ENCODE measurements at places on chromosomes 5 and 9.

DNA sequence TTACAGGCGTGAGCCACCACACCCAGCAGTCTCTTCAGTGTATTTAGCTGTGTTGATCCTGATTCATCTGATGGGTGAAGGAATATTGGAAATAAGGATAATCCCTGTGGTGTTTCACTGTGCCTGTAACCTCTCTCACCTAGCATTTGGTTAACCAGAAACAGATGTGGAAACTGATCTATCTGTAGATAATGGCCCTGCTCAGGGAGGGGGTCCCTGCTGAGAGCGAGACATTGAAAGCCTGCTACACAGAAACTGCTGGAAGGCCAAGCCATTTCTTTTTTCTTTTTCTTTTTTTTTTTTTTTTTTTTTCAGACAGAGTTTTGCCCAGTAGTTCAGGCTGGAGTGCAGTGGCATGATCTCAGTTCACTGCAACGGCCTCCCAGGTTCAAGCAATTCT, 28.4 kb downstream of the QRFP start:
- DNase-seq: no peak

- no peak for DNase-seq
Observed at GRCh38 chr5:168468836-168469235, 17.4 kb upstream of the RARS1 start.

- no peak for DNase-seq
Observed at GRCh38 chr5:140570488-140570887, 5.9 kb downstream of the SLC35A4 start.

- DNase-seq: peak; percentile 10
Observed at GRCh38 chr9:133889584-133890301, 102.4 kb downstream of the VAV2 start.

DNA sequence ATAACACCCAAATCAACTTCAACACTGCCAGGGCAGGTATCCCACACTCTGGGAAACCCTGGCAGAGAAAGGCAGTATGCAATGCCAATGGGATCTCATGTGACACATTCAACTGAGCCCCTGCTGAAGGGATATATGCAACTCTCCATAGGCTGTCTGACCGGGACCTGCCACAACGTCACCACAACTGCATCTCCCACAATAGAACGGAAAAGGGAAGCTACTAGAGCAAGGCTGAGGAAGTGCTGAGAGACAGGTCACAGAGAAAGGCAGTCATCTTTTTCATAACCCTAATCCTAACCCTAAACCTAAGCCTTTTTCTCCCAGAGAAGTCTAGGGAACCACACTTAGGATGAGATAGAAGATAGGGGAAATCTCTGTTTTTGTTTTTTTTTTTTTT, 345.9 kb upstream of the CD180 start:
- no peak for DNase-seq

GRCh38 chr5:65883461-65883860, 42.9 kb upstream of the ERBIN start:
- DNase-seq: peak; percentile 39

- DNase-seq: no peak
Observed at GRCh38 chr9:28707616-28708015, 1134.3 kb upstream of the C9orf72 start.

DNA sequence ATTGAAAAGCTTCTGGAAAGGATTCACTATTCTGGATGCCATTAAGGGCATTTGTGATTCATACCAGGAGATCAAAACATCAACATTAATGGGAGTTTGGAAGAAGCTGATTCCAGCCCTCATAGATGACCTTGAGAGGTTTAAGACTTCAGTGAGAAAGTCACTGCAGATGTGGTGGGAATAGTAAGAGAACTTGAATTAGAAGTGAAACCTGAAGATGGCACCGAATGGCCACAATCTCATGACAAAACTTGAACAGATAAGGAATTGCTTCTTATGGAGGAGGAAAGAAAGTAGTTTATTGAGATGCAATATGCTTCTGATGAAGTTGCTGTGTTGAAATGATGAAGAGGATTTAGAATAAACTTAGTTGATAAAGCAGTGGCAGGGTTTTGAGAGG, 254.6 kb upstream of the SLC24A2 start:
- DNase-seq: no peak

All from midbrain (tissue), 1 donor.